ENCODE measurements at places on chromosomes 11 and 22.

DNA sequence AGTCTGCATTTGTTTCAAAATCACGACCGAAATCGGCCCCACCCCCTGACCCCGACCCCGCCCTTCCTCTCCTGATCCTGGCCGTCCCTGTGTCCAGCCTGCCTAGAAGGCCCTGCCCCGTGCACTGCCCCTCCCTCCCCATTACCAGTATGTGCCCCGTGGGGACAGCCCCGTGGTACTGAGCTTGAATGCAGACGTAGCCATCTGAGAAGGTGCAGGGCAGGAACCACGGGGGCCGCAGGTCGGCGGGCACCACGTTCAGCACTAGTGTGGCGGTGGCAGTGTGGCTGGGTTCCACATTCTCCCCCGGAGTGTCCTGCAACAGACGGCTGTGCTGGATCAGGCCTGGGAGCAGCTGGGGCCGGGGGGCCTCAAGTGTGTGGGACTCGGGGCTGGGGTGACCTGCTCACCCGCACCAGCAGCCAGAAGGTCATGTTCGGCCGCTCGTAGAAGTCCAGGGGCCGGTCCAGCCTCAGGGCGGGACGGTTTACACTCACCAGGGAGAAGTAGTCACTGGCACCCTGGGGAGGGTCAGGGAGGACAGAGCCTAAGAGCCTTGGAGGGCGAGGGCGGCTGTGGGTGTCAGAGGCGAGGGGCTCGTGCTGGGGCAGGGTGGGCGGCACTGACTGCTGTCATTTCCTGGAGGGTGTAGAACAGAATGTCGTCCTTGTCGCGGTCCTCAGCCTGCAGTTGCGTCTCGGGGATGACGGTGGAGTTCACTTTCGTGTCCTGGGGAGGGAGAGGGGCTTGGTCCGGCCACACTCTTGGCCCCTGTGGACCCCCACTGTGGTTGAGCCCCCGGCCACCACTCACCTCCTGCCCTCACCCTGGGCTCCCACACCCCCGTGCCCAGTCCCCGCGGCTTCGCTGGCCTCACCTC lies 3.6 kb downstream of the CDHR5 start:
- no peak overlapping the region for H3K27ac ChIP-seq
- no peaks in the 10 kb centered on the region for H3K36me3 ChIP-seq
- no peak for DNase-seq
- H3K27me3 ChIP-seq, result peaks cover 6% of the 10 kb centered on the region

DNA sequence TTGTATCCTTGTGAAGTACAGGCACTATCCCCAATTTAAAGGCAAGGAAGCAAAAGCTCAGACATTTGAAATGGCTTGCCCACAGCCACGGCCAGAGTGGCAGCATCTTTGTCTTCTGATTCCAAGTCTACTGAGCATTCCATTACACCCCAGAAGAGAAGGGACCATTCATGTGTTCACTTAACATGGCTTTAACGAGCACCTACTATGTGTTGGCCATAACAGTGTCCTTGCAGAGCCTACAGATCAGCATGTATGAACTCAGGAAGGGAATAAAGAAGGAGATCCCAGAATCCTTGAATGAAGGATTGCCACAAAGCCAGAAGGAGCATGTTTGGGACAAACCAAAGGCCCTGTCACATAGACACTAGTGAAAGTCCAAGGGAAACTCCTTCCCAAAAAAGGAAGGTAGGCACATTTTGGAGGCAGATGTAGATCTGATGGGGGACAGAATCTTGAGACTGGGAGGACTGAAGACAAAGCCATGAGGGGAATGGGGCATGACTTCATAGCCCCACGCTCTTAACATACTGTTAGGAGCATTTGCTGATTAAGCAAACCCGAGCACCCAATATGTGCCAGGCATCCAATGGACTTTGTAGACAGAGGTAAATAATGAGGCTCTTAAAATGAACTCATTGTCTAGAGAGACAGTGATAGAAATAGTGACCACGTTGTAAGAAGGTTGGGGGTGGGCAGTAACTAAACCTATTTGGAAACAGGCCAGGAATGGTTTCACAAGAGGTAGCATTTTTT lies 54.9 kb downstream of the P4HA3 start:
- H3K36me3 ChIP-seq, result no peaks in the 10 kb centered on the region
- no peak overlapping the region for H3K27ac ChIP-seq
- no peak for DNase-seq
- no peak overlapping the region for H3K4me3 ChIP-seq

- H3K4me1 ChIP-seq, result peaks cover 22% of the 10 kb centered on the region
- no peaks in the 10 kb centered on the region for H3K36me3 ChIP-seq
- H3K27ac ChIP-seq, result no peak overlapping the region
- DNase-seq, result no peak
Observed at GRCh38 chr11:19818619-19819018, 106.0 kb downstream of the NAV2 start.

- DNase-seq, result no peak
- no peaks in the 10 kb centered on the region for H3K4me1 ChIP-seq
- no peak overlapping the region for H3K27ac ChIP-seq
Observed at GRCh38 chr22:46795140-46795539, 32.7 kb downstream of the TBC1D22A start.

Measured in neural progenitor cell (in vitro differentiated cells).